Trophoblast cell (in vitro differentiated cells and primary cell): ENCODE measurements at places on chromosomes 1 and 21.

DNA sequence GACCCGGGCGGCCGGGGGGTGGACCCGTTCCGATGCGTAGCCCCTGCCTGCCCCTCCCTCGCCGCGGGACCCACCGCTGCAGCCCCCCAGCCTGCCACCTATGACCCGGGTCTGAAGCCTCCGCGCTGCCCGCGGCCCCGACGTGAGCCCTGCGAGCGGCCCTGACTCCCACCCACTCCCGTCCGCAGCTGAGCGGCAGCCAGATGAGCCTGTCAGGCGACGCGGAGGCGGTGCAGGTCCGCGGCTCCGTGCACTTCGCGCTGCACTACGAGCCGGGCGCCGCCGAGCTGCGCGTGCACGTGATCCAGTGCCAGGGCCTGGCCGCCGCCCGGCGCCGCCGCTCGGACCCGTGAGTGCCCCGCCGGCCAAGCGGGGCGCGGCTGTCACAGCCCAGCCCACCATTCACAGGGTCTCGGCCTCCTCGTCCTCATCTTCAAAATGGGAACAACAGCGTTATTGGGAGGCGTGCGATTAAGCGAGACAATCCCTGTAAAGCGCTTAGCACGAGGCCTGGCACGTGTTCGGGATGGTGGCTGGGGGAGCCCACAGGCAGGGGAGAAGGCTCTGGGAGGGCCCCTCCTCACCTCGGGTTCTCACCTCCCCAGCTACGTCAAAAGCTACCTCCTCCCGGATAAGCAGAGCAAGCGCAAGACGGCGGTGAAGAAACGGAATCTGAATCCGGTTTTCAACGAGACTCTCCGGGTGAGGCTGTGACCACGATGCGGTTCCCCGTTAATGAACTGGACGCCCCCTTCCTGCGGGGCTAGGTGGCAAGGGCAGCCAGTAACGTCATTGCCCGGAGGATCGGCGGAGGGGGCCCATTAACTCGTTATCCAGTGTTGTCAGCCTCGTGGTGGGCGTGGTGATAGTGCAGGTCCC, 8.2 kb downstream of the SYTL1 start:
- peak; percentile 50 for DNase-seq

DNA sequence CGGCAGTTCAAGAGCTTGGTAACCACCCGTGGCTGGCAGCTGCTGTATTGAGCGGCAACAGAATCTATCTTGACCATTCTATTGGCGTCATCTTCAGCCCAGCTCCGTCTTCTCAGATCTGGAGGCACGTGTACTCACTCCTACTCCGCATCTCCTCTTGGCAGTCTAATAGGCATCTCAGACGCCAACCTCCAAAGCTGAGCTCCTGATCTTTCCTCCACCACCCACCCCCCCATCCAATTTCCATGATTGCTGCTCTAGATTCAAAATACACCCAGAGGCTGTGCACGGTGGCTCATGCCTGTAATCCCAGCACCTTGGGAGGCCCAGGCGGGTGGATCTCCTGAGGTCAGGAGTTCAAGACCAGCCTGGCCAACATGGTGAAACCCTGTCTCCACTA, 84.6 kb upstream of the CASZ1 start:
- DNase-seq: no peak

DNA sequence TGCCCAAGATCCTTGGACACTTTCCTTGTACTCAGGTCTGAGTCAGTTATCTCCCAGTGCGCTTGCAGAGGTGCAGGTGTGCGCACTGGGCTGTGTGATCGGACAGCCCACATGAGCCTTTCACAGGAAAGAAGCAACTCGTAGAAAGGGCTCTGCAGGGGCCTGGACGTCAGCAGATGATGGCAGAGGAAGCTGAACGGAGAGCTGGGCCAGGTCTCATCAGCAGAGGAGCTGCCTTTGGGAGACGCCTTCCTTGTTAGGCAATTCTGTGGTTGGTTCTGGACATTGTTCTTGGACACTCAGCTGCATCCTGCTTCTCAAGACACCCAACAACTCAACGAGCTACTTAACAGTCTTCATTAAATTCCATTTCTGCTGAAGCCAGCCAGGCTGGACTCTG, 7.5 kb upstream of the PROK1 start:
- no peak for DNase-seq

- DNase-seq: no peak
Measured at GRCh38 chr1:225435957-225436392, 8.1 kb upstream of the LBR start.

GRCh38 chr1:117188816-117189437, 21.8 kb downstream of the VTCN1 start:
- DNase-seq: no peak

DNA sequence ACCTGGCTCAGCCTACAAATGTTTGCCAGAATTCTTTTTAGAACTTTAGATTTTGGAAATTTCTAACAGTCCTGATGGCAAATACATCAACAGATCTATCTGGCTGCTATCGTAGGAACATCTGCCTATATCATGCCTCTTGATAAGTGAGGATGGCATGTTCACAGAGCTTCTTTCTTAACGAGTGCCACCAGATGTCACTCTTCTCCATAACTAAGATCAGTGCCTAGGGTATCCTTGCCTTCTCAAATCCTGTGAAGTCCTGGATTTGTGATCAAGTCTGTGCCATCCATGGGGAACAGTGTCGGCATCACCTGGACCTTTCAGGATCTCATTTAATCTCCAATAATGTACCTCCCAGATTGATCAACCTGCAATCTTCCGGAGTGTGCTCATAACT, 36.5 kb upstream of the CD5L start:
- no peak for DNase-seq

- DNase-seq: peak; percentile 54
Measured at GRCh38 chr1:31705080-31705866, 1.5 kb upstream of the COL16A1 start.

GRCh38 chr1:111856411-111857185, 100.9 kb downstream of the DDX20 start:
- DNase-seq: no peak

- no peak for DNase-seq
Measured at GRCh38 chr1:202709276-202710041, 795 bp downstream of the SYT2 start.

DNA sequence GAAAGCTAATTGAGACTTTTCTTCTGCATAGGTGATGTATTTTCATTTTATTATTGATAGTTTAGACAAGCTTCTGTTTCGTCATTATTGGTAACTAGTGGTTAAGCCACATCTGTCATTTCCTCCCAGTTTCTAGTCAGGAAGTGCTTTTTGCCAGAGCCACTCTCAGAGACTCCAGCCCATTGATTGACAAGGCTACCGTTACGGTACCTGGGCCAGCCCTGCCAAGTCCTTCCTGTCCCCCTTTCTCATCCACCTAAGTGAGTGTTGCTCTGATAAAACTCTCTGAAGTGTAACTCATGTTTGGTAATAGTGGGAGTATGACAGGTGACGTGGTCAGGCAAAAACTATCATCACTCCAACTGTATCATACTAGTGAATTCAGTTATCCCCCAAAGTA, 29.6 kb upstream of the AGL start:
- no peak for DNase-seq
